ENCODE measurements at places on chromosomes 6 and 20. TPM values are rescaled to one million over a fixed set of nuclear protein-coding genes. Genes with fewer than 3 reads are reported as not detected.

GRCh38 chr6:125192610-125192930 lies 39.0 kb downstream of the TPD52L1 start:
- DNase-seq: no peak

DNA sequence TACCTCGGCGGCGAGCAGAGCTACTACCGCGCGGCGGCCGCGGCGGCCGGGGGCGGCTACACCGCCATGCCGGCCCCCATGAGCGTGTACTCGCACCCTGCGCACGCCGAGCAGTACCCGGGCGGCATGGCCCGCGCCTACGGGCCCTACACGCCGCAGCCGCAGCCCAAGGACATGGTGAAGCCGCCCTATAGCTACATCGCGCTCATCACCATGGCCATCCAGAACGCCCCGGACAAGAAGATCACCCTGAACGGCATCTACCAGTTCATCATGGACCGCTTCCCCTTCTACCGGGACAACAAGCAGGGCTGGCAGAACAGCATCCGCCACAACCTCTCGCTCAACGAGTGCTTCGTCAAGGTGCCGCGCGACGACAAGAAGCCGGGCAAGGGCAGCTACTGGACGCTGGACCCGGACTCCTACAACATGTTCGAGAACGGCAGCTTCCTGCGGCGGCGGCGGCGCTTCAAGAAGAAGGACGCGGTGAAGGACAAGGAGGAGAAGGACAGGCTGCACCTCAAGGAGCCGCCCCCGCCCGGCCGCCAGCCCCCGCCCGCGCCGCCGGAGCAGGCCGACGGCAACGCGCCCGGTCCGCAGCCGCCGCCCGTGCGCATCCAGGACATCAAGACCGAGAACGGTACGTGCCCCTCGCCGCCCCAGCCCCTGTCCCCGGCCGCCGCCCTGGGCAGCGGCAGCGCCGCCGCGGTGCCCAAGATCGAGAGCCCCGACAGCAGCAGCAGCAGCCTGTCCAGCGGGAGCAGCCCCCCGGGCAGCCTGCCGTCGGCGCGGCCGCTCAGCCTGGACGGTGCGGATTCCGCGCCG lies 994 bp downstream of the FOXC1 start:
- DNase-seq: no peak

DNA sequence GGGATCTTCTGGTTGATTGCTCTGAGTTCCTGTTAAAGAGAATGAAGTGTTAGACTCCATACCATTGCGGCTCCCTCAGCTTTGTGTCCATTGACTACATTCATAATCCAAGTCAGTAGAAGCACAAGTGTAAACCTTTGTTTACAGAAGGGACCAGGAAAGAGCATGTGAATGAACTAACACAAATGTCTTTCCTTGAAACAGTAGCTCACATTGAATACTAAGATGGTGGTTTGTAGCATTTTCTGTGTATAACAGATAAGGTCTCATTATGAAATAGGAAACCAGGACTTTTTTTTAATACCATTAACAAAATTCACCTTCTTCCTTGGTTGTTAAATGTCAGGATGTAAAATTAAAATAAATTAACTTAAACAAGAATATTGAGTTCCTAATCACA lies 8.4 kb downstream of the STXBP5 start:
- no peak for DNase-seq

GRCh38 chr6:110671447-110671846 lies 143.8 kb downstream of the CDK19 start:
- DNase-seq: no peak

The DNMT3B gene
- total RNA-seq: 0.37 TPM

The WFDC5 gene
- not detected for total RNA-seq

The RIN2 gene
- total RNA-seq: 77.9 TPM

The SSTR4 gene
- not detected for total RNA-seq

All from omental fat pad (tissue), 4 donors.